ENCODE measurements at places on chromosomes 6 and 20.

DNA sequence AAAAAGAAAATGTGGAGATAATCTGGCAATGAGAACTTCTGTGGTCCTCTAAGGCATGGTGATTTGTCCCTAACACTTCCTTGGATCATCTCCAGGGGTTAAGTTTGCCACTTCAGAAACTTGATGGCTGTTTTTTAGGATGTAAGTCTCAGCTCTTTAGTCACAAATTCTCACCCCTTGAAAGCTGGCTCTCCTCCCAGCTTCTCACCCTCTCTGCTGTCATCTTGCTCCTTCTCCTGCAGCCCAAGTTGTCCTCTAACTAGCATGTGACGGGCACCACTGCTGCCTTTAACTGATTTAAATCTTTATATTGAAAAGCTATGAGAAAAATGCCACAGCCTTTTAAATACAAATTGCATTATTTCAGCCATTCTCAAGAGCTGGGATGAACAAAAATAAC lies 107.8 kb downstream of the MAP3K5 start:
- DNase-seq, result no peak

DNA sequence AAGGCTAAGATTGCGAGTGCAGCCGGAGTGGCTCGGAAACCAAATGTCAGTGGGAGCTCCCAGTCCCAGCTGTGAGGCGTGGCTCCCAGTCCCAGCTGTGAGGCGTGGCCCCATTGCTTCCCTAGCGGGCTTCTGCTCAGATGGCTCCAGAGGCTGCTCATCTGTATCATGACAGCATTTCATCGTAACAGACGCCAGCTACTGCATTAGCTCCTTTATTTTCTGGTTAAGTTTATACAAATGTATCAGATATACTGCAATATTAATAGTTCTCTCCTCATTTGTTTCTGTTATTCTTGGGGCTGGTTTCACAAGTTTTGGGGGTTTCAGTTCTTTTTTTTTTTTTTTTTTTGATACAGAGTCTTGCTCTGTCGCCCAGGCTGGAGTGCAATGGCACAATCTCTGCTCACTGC lies 34.7 kb upstream of the TBXT start:
- DNase-seq, result no peak

GRCh38 chr6:100261486-100261885 lies 203.2 kb downstream of the SIM1 start:
- no peak for DNase-seq

DNA sequence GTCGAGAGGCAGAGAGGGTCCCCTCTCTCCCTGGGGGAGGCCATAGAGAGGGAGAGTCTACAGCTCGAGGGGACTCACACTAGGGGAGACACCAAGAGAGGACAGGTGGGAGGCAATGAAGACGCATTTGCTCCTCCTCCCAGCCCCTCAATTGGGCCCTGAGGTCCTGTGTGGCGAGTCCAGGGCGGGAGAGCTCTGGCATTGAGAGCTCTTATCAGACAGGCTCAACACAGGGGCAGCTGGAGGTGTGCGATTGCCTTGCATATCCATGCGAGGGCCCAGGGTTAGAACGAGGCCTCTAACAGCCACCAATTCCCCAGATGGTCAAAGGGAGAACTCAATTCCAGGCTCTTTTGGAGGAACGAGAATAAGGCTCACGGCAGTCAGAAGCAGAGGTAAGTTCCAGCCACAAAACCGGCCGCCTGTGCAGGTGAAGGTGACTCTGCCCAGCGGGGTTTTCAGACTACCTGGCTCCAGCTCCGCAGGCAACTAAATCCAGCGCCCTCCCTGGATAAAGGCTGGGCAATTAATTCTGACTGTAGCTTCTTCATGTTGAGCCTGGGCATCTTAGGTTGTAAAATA lies 94.0 kb upstream of the MPC1 start:
- DNase-seq, result no peak

- DNase-seq, result no peak
These were observed 14.7 kb downstream of the SPACA1 start for GRCh38 chr6:88062376-88062775.

DNA sequence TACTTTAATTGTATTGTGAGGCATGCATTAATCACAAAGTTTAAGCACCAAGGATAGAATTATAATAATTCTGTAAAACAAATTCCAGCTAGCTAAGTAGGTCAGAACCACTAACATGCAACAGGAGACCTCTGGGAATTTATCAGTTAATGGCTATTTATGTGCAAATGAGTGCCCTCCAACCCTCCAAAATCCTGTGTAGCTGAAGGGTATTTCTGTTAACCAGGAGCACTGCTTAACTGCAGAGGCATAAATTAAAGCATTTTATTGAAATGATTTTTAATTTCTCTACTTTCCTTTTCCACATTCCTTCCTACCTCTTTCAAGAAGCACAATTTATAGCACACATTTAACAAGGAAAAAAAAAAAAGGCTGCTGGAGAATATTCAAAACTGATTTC lies 77.0 kb downstream of the MMS22L start:
- no peak for DNase-seq
